HCEC 1CT (cell line): ENCODE measurements at places on chromosomes 1 and 21.

GRCh38 chr1:215786997-215787396 is 219.9 kb downstream of the KCTD3 start:
- DNase-seq, result peak; percentile 6

DNA sequence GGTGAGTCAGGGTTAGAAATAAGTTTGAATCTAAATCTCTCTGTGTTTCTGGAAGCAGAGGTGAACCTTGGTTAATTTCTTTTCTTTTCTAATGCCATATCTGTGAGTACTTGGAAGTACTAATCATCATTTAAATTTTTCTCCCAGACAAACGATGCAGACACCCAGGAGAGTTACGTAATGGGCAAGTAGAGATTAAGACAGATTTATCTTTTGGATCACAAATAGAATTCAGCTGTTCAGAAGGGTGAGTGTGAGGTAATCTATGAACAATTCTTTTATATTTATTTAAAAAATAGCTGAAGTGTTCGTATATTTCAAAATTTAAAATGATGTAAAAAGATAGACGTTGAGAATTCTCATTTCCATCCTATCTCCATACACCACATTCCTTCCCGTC is 11.2 kb downstream of the C4BPA start:
- DNase-seq, result no peak

- peak; percentile 81 for DNase-seq
These were observed 78.7 kb upstream of the ZNF281 start for GRCh38 chr1:200488375-200489165.

GRCh38 chr1:17559615-17560419 is 20.3 kb downstream of the ARHGEF10L start:
- no peak for DNase-seq

GRCh38 chr1:97046765-97047420 is 325.3 kb downstream of the PTBP2 start:
- no peak for DNase-seq

DNA sequence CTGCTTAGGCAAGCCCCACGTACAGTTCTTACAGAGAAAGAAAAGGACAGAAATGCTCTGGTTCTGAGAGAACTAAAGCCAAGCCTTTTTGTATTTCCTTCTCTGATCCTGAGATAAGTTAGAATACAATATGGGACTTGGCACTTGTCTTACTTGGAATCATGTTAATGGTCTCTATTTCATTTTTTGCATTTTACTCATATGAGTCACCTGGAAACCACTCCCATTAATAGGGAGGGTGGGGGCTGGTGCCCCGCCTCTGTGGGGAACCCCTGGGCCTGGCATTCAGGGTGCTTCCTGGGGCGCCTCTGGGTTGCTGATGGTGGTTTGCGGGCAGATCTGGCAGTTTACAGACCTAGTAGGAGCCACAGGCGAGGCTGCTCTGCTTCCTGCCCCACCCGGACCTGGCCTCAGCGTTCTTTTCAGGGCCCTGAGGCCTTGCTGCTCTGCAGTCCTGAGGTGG is 26.7 kb downstream of the TSPAN2 start:
- no peak for DNase-seq

DNA sequence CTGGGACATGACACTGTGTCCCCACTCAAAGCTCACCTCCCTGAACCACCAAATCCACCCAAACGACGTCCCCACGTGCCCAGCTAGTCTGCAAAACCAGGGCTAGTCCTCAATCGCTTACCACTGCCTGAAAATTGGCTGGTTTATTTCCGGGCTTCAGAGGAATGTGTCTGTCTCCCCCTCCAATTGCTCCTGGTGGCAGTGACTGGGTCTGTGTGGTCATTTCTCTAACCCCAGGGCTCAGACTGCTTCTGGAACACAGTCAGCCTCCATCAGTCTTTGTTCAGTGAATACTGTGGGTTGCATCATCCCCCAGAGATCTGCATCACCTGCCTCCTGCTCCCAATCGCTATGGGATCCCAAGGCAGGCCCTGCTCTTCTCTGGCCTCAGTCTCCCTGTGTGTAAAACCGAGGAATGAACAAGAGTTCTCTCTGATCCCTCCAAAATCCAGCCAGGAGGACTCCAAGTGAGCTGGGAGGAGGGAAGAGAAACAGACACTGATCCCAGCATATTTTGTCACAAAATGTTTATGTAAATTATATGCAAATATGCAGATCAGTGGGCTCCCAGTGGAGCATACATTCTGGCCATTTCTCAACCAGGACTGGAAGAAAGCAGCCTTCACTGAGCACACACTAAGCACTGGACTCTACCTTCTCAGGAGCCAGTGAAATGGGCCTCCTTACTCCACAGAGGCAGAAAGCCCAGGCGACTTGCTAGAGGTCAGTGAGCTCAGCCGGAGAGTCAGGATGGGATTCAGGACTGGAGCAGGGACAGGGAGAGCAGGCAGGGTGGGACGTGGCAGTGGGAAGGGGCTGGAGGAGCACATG is 20.9 kb downstream of the SDC3 start:
- no peak for DNase-seq

- no peak for DNase-seq
These were observed 5.3 kb downstream of the DAP3 start for GRCh38 chr1:155694167-155694566.

GRCh38 chr1:151949371-151950193 is 40.3 kb upstream of the THEM4 start:
- no peak for DNase-seq

- no peak for DNase-seq
These were observed 30.6 kb downstream of the PHC2 start for GRCh38 chr1:33400153-33400911.

GRCh38 chr1:92470216-92470615 is 16.5 kb downstream of the GFI1 start:
- DNase-seq, result no peak

DNA sequence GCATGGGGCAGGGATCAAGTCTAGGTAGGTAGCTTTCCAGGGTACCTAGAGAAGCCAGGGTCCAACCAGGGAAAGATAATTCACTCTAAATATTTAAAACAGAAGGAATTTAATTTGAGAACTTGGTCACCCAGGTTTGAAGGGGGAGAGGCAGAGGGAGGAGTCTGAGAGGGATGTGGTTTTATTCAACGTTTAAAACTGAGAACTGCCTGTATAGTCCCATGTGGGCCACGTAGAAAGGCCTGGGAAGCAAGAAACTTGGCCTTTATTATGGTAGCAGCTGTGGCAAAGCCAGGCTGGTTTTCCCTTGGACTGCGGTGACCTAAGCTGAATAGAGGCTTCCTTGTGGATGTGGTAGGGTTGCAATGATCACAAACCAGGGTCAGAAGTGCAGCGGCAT is 42.0 kb upstream of the DUSP10 start:
- no peak for DNase-seq

DNA sequence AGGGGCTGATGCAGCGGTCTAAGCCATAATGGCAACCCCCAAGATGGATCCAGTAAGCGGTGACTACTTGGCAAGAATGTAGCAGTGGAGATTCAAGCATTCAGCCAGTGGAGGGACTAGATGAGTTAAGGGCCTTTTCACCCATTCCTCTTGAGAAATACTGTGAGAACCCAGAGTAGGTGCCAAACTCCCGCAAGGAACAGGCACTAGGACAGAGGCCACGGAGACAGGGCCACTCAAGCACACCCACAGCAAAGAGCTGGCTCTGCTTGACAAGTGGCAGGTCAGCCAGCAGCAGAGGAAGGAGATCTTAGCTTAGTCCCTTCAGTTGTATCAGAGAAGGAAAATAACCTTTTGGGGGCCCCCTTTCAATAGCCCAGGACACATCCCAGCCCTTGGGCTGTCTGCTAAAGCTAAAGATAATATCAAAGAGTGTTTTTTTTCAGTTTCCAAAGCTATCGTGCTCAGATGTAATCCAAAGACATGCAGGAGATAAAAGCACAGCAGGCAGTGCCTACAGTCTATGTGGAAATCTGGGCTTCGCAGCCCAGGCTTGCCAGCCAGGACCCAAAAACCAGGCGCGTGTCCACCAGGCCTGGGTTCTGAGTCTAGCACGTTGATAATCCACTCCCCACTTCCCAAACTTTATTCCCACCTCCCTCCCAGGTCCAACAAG is 62.0 kb upstream of the GOLT1A start:
- no peak for DNase-seq

GRCh38 chr1:65423884-65424572 is 3.6 kb downstream of the LEPR start:
- peak; percentile 91 for DNase-seq

DNA sequence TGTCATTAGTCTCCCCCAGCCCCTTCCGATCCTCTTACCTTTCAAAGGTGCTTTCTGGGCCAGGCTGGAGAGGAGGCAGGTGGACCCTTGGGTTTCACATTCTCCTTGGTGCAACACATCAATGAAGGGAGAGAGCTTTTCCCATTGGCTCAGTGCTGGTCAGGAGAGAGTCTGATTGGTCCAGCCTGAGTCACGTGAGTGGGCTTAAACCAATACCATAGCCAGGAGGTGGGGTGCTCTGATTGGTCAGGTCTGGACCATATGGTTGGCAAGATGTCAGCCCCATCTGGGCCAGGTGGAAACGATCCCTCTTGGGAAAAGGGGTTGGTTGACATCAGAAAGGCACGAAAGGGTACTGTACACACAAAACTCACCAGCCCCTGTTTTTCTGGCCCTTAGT is 44.8 kb upstream of the ABCG1 start:
- no peak for DNase-seq

DNA sequence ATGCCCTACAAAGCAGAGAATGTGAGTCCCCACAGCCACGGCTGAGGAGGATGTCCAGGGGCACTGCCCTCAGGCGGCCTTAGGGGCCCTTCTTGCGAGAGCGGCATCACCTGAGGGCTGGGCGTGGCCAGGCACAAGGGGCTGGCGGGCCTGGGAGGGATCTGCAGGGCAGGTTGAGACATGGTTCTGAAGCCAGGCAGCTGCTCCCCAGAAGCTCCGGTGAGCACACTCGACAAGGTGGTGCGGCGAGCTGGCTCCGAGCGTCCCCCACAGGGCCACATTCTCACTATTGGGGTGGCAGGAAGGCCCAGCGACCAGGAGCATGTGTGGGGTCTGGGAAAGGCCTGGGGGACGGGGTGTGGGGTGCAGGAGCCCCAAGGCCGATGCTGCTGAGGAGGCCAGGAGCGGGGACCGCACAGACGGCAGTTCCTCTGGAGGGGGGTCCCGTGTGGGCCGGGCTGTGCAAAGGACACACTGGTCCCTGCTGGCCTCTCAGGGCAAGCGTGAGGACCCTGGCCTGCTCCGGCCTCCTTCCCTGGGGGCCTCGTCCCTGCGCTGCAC is 47.2 kb downstream of the MORN1 start:
- DNase-seq, result no peak

DNA sequence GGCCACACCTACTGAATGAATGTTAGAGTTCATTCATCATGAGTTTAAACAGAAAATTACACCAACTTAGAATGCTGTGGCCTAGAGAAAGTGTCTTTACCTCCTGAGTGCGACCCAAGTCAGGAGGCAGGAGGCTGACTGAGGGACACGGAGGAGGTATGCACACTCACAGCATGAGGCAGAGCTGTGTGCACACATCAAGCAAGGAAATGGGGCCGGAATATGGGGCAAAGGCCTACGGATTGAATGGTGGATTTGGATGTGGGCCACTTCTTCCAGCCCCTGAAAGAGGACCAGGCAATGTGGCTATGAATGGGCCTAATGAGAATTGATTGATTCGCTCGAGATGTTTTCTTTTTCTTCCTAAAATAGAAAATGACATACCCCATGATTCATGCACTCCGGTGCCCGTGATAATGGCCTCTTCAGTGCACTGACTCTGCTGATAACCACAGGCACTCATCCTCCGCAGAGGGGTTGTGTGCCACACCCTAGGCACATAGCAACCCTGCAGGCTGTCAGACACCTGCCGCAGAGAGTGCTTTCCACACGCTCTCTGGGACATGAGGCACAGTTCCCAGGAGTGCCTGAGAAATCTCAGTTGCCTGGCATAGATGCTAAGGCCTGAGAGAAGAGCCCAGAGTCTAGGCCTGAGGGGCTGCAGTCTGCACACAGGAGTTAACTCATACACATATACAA is 155.5 kb downstream of the GLUL start:
- peak; percentile 33 for DNase-seq

- no peak for DNase-seq
These were observed 22.0 kb downstream of the FLVCR1 start for GRCh38 chr1:212879947-212880690.

DNA sequence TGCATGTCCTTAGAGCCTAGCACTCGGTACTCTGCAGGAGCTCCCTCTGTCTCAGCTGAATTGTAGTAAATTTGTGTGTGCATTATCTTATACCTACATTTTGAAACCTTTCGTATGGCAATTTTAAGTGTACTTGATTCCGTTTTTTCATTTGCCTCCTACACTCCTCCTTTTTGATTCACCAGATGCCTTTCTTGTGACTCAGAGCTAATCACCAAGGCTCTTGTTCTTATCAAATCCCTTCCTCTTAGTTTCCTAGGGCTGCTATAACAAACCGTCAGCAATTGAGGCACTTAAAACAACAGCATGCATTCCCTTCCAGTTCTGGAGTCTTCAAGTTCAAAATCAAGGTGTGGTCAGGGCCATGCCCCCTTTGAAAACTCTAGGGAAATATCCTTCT is 261.0 kb downstream of the ASTN1 start:
- DNase-seq, result peak; percentile 4

DNA sequence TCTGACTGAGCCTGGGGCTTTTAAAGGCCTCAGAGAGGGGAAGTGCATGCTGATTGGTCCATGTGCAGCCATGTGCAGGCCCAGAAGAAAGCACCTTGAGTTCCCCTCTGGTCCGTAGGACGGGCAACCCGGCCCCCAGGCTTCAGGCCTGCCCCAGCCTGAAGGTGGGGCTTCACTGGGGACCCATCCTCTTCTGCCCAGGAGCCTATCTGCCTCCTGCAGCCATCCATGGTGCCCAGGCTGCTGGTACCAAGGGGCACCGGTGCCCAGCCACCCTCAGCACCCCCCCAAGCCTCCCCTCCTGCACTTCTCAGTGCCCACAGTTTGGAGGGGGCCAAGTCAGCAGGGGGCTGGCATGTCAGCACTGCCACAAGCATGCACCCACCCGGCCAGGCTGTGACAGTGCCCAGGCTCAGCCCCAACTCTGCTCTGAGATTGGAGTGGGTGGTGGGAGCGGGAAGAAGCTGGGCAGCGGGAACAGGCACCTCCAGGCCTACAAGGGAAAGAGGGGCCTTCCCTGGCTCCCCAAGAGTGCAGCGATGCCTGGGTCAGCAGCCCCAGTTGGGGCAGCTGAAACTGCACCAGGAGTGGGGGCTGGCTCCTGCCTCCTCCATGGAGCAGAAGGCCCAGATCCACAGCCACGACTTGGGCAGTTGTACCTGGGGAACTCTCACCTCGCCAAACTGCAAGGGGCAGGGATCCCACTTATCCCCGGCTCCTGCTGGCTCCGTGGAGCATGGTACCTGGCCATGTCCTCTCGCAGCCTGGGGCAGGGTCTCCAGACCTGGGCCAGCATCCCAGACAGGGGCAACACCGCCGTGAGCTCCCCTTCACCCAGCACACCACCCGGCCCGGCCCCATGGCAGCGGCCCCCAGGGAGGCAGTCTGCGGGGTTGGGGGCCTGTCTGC is 11.7 kb downstream of the COL6A2 start:
- no peak for DNase-seq

DNA sequence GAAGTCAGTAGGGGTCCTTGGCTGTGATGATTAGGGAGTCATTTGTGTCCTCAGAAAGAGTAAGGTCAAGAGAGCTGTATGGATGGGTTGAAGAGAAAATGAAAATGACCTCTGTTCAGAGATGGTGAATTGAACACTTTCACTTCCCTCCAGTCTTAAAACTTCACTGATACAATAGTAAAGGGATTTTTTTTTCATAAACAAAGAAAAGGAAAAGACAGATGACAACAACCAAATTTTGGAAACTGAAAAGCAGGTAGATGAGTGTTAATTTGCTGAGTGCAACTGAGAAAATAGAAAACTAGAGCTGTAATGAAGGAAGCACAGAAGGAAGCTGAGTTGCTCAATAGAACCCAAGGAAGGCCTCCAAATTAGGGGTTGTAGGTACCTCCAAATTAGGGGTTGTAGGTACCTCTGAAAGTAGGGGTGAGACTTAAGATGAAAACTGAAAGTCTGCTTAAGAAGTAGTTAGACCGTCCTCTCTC is 14.8 kb upstream of the S1PR1 start:
- DNase-seq, result no peak
